Astrocyte of the hippocampus (primary cell): ENCODE measurements at places on chromosomes 16 and 17.

DNA sequence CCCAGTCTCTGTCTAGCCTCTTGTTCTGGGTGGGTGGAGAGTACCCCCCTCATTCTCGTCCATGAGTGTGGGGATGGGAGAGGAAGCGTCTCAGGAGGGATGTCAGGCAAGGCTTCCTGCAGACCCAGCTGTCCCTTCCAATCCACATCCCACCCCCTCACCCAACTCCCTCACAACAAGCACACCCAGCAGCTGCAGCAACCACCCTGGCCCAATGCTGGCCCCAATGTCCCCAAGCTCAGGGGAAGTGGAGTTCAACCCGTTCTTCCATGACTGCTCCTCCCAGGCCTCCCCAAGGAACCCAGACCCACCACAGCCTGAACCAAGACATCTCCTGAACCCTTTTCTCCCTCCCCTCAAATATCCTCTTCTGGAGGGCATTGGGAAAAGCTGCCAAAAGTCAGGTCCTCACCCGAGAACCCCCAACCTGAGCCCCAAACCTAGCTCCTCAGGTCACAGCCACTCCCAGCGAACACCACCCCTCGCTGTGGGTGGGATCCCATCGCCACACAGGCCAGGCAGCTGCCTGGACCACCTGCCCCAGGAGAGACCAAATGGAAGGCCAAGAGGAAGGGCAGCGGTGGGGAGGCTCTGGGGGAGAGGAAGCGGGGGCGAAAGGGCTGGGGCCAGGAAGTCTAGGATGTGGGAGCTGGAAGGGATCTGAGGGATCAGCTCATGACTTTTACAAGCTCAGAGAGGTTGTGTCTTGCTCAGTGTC lies 47.6 kb downstream of the FZD2 start:
- no peak for DNase-seq

- no peak for DNase-seq
Measured at GRCh38 chr17:33560165-33560564, 267.1 kb upstream of the ASIC2 start.

GRCh38 chr17:15999974-16000827 lies 577 bp downstream of the TTC19 start:
- DNase-seq = no peak

GRCh38 chr16:4987250-4987579 lies 29.1 kb downstream of the SEC14L5 start:
- DNase-seq = no peak

DNA sequence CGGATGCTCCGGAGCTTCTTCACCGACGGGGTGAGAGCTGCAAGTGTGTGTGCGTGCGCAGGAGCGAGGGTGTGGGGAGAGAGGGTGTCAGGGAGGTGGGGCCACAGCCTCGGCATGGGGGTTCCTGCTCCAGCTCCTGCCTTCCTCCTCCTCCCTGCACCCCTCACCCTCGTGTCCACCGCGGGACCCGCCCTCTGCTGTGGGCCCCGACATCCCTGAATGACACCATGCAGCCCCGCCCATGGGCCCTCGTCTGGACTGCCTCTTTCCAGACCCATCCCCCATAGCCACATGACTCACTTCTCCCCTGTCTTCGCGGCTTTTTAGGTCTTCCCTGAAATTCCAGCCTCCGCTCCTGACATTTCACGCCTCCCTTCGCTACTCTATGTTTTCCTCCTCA lies 41.6 kb downstream of the ARHGAP23 start:
- peak; percentile 75 for DNase-seq

DNA sequence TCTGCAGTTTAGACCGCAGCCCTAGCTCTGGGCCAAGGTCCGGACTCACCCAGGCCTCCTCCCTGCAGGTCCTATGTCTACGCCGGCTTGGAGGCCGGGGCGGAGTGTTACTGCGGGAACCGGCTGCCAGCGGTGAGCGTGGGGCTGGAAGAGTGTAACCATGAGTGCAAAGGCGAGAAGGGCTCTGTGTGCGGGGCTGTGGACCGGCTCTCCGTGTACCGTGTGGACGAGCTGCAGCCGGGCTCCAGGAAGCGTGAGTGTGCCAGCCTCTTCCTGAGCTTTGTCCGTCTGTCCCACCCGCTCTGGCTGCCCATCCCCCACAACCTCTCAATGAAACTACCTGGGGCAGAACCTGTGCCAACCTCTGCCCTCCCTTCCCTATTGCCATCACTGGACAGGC lies 20.1 kb downstream of the WSCD1 start:
- DNase-seq = no peak

DNA sequence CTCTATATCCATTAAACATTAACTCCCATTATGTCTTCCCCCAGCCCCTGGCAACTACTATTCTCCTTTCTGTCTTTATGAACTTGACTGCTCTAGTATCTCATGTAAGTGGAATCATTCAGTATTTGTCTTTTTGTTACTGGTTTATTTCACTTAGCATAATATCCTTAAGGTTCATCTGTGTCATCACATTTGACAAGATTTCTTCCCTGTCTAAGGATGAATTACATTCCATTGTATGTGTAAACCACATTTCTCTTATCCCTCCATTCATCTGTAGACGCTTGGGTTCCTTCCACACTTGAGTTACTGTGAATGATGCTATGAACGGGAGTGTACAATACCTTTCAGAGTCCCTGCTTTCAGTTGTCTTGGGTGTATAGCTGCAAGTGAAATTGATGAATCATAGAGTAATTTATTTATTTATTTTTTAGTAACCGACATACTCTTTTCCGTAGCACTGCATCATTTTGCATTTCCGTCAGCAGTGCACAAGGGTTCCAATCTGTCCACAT lies 399.7 kb upstream of the RBFOX1 start:
- DNase-seq = no peak

DNA sequence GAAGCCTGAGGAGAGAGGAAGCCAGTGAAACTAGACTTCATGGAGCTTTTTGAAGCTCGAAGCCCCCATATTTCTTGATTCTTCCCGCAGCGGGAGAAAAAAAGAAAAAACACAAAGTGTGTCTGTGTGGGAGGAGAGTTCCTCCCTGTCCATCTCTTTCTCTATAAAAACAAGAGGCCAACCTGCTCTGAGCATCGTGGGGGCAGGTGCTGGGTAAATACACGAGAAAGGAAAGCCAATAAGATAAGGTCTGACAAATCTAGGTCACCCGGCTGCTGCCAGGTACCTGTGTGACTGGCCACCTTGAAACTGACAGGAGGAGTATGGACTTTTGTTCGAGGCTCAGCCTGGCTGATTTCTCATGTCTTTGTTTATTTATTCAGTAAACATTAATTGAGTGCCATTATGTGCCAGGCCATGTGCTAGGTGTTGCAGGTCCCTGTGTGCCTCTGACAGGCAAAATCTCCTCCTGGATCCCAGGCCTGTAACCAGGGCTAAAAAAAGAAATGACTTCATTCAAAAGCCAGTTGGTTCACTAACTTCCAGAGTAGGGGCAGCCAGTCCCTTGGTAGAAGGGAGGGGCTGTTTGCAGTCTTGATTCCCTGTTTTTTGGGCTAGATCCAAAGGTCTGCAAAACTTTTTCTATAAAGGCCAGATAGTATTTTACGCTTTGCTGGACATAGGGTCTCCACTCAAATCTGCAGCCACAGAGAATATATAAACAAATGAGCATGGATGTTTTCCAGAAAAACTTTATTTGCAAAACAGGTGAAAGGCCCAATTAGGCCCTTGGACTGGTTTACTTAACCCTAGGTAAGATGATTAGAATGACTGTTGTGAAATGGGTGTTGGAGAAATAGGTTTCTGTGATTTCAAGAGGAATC lies 35.6 kb downstream of the YPEL2 start:
- DNase-seq = peak; percentile 75

- no peak for DNase-seq
Measured at GRCh38 chr17:5299383-5299782, 17.3 kb downstream of the RABEP1 start.

GRCh38 chr17:79398441-79398840 lies 212.4 kb downstream of the RBFOX3 start:
- DNase-seq = no peak

GRCh38 chr16:30535777-30536190 lies 1.1 kb upstream of the ZNF747 start:
- DNase-seq = peak; percentile 77

GRCh38 chr17:57269052-57269451 lies 12.7 kb downstream of the MSI2 start:
- no peak for DNase-seq

DNA sequence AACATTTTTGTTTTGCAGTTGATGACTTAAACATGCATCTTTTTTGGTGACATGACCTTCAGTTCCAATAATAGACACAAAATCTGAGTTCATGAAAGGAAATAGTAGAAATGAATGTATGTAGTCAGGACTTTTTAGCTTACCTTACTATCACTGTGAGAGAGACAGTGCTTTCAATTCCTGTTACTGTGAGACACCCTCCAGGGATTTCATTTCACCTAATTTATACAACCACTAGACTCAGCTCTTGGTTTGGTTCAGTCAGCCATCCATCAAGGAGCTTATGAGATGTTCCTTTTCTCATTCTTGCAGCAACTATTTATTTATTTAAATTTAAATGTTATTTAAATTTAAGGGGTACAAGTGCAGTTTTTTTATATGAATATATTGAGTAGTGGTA lies 77.9 kb downstream of the MAP2K4 start:
- DNase-seq = no peak

- no peak for DNase-seq
Measured at GRCh38 chr16:27406511-27407128, 4.6 kb downstream of the IL21R start.

DNA sequence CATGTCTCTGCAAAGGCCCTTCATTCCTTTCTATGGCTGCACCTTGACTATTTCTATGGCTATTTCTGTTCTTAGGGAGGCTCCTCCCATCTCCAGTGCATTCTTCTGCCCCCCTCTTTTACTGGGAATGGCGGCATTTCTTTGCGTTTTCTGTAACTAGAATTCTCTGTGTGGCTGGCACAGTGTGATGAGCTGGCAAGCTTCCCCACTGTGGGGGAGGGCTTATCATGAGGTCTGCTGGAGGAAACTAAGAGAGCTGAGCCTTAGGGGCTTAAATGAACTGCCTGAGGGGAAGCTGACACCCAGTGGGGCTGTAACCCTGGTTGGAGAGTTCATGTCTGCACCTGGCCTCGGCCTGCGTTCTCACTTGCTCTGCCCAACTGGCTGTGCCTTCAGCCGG lies 1.5 kb upstream of the CARD14 start:
- DNase-seq = peak; percentile 54

- no peak for DNase-seq
Measured at GRCh38 chr16:88809068-88809675, 2.6 kb downstream of the APRT start.

DNA sequence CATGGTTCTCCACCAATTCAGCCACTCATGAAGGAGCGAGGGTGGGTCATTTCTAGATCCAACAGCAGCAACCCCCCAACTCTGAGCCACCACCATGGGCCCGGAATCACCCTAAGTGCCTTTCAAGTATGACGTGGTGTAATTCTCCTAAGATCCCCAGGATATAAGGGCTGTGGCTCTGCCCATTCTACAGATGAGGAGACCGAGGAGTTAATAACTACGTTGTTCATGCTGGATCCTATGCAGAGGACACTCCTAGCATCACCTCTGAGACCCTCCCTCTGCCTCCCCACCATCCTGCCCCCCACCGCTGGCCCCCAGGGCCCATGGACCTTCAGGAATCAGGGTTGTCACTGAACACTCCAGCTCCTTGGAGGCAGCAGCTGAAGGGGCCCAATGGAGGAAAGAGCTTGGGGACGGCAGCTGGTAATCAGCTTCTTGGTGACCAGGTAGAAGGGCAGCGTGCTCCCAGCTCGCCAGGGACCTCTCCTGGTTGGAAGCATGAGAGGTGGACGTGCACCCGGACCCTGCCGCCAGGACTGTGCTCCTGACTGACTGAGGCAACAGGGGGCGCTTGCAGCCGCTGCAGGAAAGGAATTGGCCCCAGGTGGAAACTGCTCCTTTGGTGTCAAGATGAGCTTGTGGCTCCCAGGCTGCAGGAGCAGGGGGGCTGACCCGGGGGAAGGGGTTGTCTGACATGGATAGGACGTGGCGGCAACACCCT lies 28.2 kb upstream of the CACNG1 start:
- no peak for DNase-seq

GRCh38 chr17:63639125-63639524 lies 16.9 kb downstream of the MAP3K3 start:
- no peak for DNase-seq

DNA sequence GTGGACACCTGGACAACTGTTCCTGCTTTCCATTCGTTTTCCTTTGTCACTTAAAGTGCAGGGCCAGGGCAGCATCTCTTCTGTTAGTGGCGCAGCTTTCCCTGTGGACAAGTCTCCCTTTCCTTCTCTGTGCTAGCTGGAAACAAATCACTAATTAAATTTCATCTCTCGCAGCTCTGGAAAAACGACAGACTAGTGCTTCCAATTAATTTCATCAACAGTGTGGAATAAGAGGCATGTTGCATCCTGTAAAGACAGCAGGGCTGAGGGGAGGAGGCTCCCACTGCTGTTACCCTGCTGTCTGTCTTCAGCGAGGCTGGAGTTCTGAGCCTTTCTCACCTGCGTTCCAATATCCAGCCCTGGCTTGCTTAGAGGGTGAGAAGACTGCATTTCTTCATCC lies 352.1 kb upstream of the HSBP1 start:
- no peak for DNase-seq

DNA sequence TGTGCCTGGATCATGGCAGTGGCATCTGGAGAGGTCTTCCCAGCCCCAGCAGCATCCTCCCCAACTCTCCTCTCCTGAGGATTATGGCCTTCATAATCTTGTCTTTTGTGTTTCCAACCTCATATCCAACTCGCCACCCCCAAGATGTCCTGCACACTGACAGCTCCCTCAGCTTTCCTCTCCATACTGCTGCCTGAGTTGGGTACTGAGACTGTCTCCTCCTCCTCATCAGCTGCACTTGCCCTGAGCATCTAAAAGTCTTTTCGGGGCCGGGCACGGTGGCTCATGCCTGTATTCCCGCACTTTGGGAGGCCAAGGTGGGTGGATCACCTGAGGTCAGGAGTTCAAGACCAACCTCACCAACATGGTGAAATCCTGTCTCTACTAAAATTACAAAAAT lies 2.0 kb downstream of the CD300LB start:
- no peak for DNase-seq

DNA sequence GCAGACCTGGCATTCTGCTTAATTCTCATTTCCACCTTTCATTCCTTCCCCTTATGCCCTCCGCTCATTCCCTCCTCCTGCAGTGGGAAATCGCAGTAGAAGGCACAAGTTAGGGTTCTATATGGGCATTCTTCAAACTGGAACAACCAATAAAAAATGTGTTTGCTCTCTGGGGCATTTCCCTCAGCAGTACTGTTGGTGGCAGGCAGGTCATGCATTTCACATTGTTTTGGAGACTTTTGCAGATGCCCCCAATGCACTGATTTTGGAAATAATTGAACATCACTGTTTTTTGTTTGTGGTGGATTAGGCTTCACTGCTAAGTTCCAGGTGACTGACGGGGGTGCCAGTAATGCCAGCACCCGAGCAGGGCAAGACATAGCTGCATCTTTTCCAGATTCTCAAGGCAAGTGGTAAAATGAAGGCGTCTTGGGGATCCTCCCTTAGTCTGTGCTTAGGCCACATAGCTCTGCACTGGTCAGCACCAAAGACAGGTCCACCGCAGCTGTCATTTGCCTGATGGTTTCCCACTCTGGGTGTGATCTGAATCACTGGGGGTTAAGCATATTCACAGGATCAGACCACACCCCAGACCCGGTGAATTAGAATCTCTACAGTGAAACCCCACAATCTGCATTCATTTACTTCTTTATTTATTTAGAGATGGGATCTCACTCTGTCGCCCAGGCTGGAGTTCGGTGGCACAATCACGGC lies 304.5 kb downstream of the CPPED1 start:
- DNase-seq = no peak
